IPS DF 6.9 (cell line): ENCODE measurements at places on chromosomes 1 and 21.

DNA sequence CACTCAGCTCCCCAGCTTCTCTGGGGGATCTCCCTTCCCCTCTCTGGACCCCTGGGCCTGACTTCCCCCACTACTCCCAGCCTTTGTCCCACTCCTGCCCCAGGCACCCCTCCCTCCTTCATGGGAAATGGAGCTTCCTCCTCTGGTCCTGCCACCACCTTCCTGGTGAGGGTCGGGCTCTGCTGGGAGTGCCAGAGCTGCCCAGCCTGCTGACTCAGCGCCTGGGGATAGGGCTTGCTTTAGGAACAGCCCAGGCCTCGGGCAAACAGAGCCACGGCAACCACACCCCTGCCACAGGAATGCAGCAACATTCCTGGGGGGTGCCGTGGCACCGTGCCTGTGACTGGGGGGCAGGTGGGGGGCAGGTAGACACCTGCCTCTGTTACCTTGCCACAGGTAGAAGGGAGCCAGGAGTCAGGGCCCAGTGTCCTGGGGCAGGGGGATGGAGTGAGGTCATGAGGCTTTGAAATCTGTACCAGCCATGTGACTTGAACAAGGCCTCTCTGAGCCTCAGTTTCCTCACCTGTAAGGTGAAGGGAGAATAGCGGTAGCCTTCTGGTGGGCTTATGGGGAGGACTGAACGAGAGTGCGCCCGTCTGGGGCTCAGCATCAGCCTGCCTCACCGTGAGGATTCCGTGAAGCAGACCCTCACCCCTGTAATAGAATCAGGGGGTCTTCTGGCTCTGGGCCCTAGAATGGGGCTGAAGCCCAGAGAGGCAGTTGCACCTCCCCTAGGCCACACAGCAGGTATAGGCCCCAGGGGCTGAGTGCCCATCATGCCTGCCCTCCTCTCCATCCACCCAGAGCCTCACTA is 17.8 kb upstream of the EPHA2 start:
- DNase-seq, result no peak

- DNase-seq, result no peak
These were observed 325.1 kb upstream of the GREM2 start for GRCh38 chr1:240936911-240937668.

- DNase-seq, result no peak
These were observed 253.0 kb upstream of the HOOK1 start for GRCh38 chr1:59561796-59562195.

GRCh38 chr1:85449356-85449755 is 15.6 kb downstream of the DDAH1 start:
- DNase-seq, result no peak

- DNase-seq, result no peak
These were observed 5.2 kb upstream of the OTUD7B start for GRCh38 chr1:150015651-150016131.

GRCh38 chr1:169235568-169235967 is 129.1 kb downstream of the ATP1B1 start:
- DNase-seq, result no peak

DNA sequence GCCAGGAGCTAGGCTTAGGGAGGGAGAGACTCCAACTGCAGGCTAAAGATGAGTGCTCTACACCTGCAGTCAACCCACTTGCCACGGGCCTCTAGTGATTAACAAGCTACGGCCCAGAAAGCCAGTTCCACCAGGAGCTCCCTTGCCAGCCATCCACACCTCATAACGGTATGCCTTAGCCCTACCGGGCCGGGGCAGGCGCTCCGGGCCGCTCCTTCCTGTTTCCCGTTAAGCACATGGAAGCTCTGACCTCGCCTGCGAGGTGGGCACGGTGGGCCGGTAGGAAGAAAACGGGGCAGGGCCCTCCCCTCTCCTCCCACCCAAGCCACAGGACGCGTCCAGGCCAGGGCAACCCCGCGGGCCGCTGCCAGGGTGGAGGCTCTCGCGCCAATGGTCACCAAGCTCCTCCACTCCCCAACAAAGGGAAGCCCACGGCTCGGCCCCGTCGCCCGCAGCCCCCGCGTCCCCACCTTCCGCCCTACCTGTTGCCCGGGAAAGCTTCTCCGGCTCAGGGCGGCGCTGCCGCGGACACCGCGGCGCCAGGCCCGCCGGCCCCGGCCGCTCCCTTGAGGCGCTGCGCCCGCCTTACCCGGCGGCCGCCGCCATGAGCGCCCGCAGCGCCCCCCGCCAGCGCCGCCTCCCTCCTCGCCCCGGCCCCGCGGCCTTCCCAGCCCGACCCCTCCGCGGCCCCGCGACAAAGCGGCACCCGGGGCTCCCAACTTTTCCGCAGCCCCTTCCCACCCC is 627 bp downstream of the CERS2 start:
- DNase-seq, result no peak

DNA sequence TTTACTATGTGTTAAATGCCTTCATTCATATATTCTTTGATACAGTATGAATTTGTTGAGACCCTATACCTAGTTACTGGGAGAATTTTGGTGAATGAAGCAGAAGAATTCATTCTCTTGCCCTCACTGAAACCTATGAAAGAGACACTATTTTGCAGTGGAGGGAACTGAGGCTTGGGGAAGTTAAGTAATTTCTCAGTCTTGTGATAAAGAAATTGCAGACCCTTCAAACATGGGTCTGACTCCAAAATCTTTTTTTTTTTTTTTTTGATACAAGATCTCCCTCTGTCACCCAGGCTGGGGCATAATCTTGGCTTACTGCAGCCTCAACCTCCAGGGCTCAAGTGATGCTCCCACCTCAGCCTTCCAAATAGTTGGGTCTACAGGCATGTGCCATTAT is 132.1 kb downstream of the DNM3 start:
- DNase-seq, result no peak

DNA sequence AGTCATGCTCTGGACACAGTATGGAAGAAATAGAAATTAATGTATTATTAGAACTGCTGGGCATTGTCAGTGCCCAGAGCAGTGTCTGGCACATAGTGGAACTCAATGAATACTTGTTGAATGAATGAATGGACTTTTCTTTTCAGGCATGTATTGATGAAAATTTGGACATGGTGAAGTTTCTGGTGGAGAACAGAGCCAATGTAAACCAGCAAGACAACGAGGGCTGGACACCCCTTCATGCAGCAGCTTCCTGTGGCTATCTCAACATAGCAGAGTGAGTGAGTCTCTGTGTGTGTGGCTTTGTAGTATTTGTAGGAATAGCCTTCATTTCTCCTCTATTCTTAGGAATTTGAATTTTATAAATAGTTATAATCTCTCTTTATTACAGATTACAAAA is 68.1 kb downstream of the PPP1R12B start:
- no peak for DNase-seq

GRCh38 chr1:183061194-183061593 is 38.0 kb downstream of the LAMC1 start:
- DNase-seq, result no peak

- DNase-seq, result no peak
These were observed 90.0 kb downstream of the OBSCN start for GRCh38 chr1:228297822-228298221.

- DNase-seq, result no peak
These were observed 43.5 kb upstream of the SDC3 start for GRCh38 chr1:30952098-30952497.

DNA sequence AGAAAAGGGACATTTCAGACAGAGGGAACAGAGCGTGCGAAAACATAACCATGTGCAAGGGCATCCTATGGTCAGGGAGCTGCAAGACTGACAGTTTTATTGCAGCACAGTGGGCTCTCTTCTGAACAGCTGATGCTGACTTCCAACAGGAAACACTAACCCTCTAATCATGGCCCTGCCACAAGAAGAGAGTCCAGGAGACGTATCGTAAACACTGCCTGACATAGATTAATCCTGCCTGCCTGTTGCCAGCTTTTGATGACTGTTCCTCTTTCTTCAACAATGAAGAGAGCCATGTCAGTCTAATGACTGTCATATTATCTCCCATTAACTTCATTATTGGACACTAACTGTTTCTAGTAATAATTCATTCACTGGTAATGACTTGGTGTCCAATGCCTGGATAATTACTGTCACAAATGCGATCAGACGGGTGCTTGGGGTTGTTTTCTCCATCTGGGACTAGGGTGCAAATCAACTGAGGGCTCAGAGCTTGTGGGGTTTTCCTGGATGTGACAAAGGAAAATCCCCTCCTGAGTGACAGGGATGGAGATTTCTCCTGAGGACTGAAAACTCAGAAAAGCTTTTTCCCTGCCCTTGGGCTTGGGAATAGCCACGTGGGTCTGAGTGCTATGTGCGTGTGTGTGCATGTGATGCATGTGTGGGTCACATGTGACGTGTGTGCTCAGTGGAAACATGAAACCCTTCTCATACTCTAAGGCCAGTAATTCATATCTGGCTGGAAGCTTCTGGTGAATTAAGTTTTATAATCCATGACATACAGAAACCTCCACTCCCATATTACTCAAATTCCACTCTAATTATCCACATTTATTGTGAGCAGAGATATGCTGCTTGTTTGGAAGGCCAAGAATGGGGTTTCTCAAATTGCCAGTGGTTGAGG is 144.0 kb upstream of the PLXNA2 start:
- no peak for DNase-seq

- DNase-seq, result no peak
These were observed 16.6 kb downstream of the SERINC2 start for GRCh38 chr1:31429583-31429982.

DNA sequence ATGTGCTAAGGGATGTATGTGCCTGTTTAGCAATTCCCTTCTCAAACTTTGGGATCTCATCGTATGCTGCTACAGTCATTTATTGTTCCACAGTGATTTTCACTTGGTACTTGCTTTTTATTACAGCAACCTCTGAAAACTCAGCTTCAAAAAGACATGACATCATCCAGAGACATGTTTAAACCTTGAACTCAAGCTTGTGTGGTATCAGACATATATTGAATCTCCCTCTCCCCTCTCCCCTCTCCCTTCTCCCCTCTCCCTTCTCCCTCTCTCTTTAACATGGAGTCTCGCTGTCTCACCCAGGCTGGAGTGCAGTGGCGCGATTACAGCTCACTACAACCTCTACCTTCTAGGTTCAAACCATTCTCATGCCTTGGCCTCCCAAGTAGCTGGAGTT is 19.5 kb upstream of the TUT4 start:
- DNase-seq, result no peak

DNA sequence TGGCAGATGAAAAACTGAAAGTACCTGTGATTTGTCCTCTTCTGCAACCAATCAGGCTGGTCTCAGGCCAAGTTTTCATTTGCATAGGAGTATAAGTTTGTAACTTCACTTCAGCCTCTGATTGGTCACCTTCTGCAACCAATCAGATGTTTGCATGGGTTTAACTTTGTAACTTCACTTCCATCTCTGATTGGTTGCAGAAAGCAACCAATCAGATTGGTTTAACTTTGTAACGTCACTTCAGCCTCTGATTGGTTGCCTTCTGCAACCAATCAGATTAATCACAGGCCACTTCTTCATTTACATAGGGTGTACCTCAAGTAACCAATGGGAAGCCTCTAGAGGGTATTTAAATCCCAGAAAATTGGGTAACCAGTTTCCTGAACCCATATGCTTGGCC is 18.9 kb upstream of the TUT4 start:
- no peak for DNase-seq
